Large intestine (tissue), 12 donors: ENCODE measurements at places on chromosomes 3 and 15.
A peak's percentile ranks its signal among the peaks of the same experiment; 100 is the strongest.

GRCh38 chr3:183782576-183783276 lies 42.7 kb downstream of the MAP6D1 start:
- no peak overlapping the region for H3K27ac ChIP-seq
- peaks cover 57% of the 10 kb centered on the region for H3K36me3 ChIP-seq
- H3K4me3 ChIP-seq: no peak overlapping the region
- DNase-seq: no peak
- H3K4me1 ChIP-seq: no peaks in the 10 kb centered on the region
- H3K27me3 ChIP-seq: no peaks in the 10 kb centered on the region

- H3K4me3 ChIP-seq: no peak overlapping the region
- H3K27me3 ChIP-seq: no peaks in the 10 kb centered on the region
- H3K4me1 ChIP-seq: no peaks in the 10 kb centered on the region
- no peak overlapping the region for H3K27ac ChIP-seq
- DNase-seq: no peak
- no peaks in the 10 kb centered on the region for H3K36me3 ChIP-seq
Measured at GRCh38 chr15:68411343-68411675, 20.7 kb downstream of the ITGA11 start.

GRCh38 chr3:73043414-73043813 lies 18.0 kb upstream of the EBLN2 start:
- H3K36me3 ChIP-seq: peaks cover 6% of the 10 kb centered on the region
- H3K27me3 ChIP-seq: no peaks in the 10 kb centered on the region
- H3K4me3 ChIP-seq: no peak overlapping the region
- no peak overlapping the region for H3K27ac ChIP-seq
- no peaks in the 10 kb centered on the region for H3K4me1 ChIP-seq
- no peak for DNase-seq

DNA sequence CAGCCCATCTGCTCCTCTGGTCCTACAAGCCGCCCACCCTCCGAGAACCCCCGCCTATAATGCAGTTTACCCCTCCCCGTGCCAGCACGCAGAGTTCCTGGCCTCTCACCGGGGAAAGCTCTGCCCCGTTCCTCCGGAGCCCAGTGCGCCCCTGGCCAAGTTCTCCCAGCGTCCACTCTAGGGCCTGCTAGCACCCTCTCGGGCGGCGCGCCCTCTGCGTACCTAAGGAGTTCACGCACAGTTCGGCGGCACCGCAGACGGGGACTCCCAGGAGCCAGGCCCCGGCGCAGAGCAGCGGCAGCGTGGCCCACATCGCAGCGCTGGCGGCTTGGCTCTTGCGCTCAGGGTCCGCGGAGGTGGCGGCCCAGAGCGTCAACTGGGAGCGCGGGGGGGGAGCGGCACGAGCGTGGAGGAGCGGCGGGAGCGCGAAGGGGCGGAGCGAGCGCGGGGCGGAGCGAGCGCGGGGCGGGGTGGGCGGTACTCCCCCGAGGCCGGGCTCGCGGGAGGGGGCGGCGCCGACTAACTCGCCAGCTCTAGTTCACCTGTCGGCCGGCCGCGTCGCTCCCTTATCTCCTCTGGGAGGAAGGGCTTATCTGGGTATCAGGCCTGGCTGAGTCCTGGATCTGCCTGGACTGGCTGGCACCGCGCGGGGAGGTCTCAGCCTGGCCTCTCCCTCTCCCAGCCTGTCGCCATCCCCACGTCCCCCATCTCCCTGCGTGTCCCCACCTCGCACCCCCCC lies at the start of gene CTSH:
Gene CTSH (minus strand): TSS at position 378 of the 739 bp plus-strand sequence. CDS start 65 bp downstream, at position 313.
- peak within 1 kb of the TSS; percentile 76 for H3K27ac ChIP-seq
- peak; percentile 91 for DNase-seq
- H3K4me3 ChIP-seq: peak within 1 kb of the TSS; percentile 88

DNA sequence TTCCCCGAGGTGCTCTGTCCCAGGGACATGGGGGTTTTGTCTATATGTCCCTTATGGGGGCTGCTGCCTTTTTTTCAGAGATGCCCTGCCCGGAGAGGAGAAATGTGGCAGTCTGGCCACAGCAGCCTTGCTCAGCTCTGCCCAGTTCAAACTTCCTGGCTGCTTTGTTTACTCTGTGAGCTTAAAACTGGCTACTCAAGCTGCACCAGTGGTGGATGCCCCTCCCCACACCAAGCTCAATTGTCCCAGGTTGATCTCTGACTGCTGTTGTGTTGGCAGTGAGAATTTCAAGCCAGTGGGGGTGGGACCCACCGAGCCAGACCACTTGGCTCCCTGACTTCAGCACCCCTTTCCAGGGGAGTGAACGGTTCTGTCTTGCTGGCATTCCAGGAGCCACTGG lies 188.9 kb downstream of the STXBP5L start:
- no peaks in the 10 kb centered on the region for H3K4me1 ChIP-seq
- DNase-seq: no peak
- no peak overlapping the region for H3K27ac ChIP-seq
- H3K36me3 ChIP-seq: no peaks in the 10 kb centered on the region

DNA sequence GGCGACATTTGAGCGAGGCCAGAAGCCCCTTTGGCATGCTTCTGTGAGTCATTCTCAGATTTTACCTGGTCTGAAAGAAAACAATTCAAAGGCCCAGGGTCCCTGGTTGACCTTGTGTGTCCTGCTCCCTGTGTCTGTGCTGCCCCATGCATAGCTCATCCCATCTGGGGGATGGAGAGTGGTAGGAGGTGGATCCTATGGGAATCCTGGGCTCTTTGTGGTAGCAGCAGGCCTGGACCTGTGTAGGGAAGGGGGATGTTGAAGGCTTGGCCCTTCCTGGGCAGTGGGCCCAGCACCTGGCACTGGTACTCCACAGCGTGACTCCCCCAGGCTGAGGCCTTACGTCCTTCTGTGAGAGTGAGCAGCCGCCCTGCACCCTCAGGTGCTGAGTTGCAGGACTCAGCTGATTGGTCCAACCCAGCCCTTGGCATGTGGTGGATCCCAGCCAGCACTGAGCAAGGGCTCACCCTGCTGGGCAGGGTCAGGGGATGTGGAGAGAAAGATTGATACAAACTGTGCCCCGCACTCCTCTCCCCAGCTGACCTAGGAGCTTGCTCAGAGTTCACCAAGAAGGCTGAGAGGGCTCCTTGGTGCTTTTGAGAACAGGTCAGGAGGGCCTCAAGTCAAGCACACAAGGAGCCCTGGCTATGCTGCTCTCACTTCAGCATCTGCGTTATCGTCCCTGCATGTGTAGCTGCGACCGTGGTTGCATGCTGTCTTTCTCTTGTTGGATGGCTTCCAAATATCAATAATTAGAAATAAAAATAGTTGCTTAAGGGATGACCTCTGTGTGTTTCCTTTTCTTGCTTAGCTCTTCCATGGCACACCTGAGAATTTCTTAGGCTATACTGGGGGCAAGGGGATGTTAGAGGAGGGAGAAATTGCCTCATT lies 21.4 kb upstream of the JMJD7 start:
- no peak overlapping the region for H3K27ac ChIP-seq
- H3K27me3 ChIP-seq: no peaks in the 10 kb centered on the region
- H3K4me3 ChIP-seq: no peak overlapping the region
- H3K36me3 ChIP-seq: peaks cover 29% of the 10 kb centered on the region
- no peak for DNase-seq
- H3K4me1 ChIP-seq: no peaks in the 10 kb centered on the region

GRCh38 chr3:59135096-59135495 lies 85.3 kb upstream of the CFAP20DC start:
- no peaks in the 10 kb centered on the region for H3K27me3 ChIP-seq
- no peak overlapping the region for H3K27ac ChIP-seq

DNA sequence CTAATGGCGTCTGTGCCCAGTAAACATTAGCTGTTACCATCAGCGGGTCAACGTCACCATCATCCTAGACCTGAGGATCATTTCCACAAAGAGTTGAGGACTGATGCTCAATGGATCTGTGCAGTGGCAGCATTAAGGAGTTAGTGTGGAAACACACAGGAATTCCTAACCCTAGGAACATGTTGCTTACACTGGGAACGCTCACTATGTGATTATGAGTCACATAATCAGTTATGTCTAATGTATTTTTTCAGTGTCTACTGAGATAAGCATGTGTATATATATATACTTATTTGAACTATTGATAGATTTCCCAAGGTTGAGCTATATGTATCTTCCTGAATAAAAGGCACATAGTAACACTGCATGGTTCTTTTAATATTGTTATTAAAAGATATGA lies 19.0 kb downstream of the ARNT2 start:
- H3K4me1 ChIP-seq: no peaks in the 10 kb centered on the region
- H3K4me3 ChIP-seq: no peak overlapping the region
- H3K36me3 ChIP-seq: no peaks in the 10 kb centered on the region
- no peak for DNase-seq

GRCh38 chr15:35206060-35206675 lies 121.1 kb upstream of the NANOGP8 start:
- no peak for DNase-seq
- no peaks in the 10 kb centered on the region for H3K27me3 ChIP-seq
- no peak overlapping the region for H3K4me3 ChIP-seq
- no peaks in the 10 kb centered on the region for H3K36me3 ChIP-seq
- no peaks in the 10 kb centered on the region for H3K4me1 ChIP-seq

GRCh38 chr3:130256821-130257340 lies 88.6 kb upstream of the COL6A5 start:
- no peaks in the 10 kb centered on the region for H3K4me1 ChIP-seq
- H3K36me3 ChIP-seq: no peaks in the 10 kb centered on the region
- no peaks in the 10 kb centered on the region for H3K27me3 ChIP-seq
- DNase-seq: no peak

- no peak overlapping the region for H3K27ac ChIP-seq
- DNase-seq: no peak
- no peak overlapping the region for H3K4me3 ChIP-seq
- peaks cover 30% of the 10 kb centered on the region for H3K36me3 ChIP-seq
- no peaks in the 10 kb centered on the region for H3K27me3 ChIP-seq
Measured at GRCh38 chr3:172290457-172290856, 157.8 kb downstream of the GHSR start.

DNA sequence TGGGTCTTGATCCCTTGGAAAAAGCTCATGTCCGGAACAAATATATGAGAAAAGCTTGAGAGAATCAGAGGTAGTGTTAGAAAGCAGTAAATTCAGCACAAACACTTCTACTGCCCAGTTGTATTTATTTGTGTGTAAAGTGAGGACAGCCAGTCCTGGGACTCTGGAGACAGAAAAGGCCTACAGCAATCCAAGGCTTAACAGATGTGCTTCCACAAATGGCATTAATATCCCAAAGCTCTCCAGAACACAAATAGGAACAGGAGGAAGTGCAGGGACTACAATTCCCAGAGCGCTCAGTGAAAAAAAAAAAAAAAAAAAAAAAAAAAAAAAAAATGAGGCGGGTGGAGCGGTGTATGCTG lies 390 bp upstream of the AP2M1 start:
- DNase-seq: no peak
- no peak overlapping the region for H3K4me3 ChIP-seq
- H3K4me1 ChIP-seq: peaks cover 32% of the 10 kb centered on the region
- no peaks in the 10 kb centered on the region for H3K27me3 ChIP-seq
- H3K27ac ChIP-seq: no peak overlapping the region

- DNase-seq: no peak
- peaks cover 4% of the 10 kb centered on the region for H3K27me3 ChIP-seq
- no peak overlapping the region for H3K4me3 ChIP-seq
- H3K36me3 ChIP-seq: no peaks in the 10 kb centered on the region
- H3K27ac ChIP-seq: no peak overlapping the region
Measured at GRCh38 chr3:178532476-178532875, 3.8 kb upstream of the KCNMB2 start.

DNA sequence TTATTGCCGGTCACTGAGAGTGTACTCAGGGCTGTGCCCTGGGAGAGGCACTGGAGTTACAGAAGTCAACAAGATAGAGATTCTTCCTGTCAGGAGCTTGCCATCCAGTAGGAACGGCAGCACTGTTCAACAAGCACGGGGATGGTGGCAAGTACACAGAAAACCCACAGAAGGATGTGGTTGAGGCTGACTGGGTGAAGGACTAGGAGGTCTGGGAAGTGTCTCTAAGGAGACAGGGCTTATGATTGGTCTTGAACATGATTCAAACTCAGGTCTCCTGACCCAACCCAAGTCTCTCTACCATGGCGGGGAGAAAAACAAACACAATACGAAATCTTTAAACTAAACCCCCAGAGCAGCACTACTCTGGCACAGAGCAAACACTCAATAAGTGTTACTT lies 37.6 kb downstream of the ERICH6 start:
- H3K36me3 ChIP-seq: no peaks in the 10 kb centered on the region
- no peak for DNase-seq
- H3K27me3 ChIP-seq: peaks cover 9% of the 10 kb centered on the region
- no peaks in the 10 kb centered on the region for H3K4me1 ChIP-seq

DNA sequence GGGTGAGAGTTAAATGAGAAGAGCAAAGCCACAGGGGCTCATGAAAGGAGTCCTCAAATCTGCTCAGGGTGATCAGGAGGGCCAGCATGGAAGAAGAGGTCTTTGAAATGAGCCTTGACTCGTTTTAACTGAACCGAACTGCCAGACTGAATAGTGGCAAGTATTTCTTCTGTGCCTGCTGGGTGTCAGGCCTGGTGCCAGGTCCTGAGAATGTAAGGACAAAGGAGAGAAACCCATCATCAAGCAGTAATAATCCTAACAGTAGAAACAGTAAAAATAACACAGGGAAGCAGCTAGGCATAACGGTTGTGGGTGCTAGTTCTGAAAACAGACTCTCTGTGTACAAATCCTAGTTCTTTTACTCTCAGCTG lies 40.4 kb upstream of the SMAD3 start:
- DNase-seq: no peak
- peaks cover 31% of the 10 kb centered on the region for H3K4me1 ChIP-seq
- H3K27me3 ChIP-seq: no peaks in the 10 kb centered on the region

DNA sequence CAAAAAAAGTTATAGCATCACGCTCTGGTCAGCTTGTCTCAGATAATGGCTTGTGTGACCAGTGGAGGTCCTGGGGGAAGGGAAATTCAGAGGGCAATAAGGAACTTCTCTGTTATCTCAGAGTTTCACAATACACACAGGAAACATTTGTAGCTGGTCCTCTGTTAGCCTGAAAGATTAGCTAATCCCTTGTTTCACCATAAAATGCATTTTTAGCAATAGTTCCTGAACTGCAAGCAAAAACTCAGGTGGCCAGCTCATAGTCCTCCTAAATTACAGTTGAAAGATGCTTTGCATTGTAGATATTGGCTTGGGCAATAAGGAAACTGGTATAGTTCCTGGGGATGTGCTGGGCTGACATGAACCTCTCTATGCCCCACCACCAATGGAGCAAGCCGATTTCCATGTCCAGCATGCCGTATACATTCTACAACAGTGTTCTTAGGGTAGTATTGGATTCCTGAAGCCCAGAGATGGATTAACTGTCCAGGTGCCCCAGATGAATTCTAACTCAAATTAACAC lies 141.5 kb upstream of the TBL1XR1 start:
- DNase-seq: peak; percentile 88
- no peaks in the 10 kb centered on the region for H3K27me3 ChIP-seq
- H3K27ac ChIP-seq: peak overlapping the region; percentile 85
- H3K36me3 ChIP-seq: no peaks in the 10 kb centered on the region

DNA sequence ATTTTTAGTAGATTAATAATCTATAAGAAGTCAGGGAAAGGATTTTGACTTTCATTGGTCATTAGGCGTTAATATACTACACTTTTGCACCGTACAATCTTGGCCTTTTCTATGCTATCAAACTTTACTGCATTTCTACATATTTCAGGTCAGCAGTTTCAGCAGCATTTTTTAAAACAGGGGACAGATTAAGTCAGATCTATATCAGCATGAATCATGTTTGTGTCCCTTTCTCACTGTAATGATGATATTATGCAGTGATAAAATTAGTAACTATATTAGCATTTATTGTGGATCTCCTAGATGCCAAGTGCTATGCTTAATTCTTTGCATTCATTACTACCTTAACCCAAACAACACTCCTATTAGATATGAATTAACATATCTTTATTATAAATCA lies 20.3 kb upstream of the AADAC start:
- no peak for DNase-seq
- no peak overlapping the region for H3K4me3 ChIP-seq
- no peaks in the 10 kb centered on the region for H3K27me3 ChIP-seq
- H3K27ac ChIP-seq: no peak overlapping the region
- no peaks in the 10 kb centered on the region for H3K36me3 ChIP-seq
